HepG2 (cell line): ENCODE measurements at places on chromosomes 7 and 10. TPM values are rescaled to one million over a fixed set of nuclear protein-coding genes. Genes with fewer than 3 reads are reported as not detected.

DNA sequence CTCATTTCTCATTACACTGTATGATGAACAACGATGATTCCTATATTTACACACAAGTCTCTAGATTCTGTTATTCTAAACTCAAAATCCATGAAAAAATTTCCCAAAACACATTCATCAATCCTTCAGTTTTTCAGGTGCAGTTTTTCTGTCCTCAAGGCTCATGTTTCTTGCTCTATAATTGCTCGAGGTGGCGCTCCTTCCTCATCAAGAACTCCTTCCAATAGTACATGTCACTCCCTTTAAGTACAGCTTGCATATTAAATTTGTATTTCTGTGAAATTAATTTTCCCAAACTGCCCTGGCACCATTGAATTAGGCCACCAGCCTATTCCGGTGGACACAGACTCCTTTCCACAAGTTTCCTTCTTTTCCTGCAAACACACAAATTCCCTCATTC is 188.7 kb upstream of the MINDY3 start:
- DNase-seq: no peak

NPFFR1 gene
- under 0.01 TPM in 1 of 2 replicates, not detected in the other for total RNA-seq

GRCh38 chr10:22427101-22427500 is 81.8 kb downstream of the SPAG6 start:
- DNase-seq: no peak

- DNase-seq: no peak
Measured at GRCh38 chr7:53604201-53604600, 568.8 kb downstream of the POM121L12 start.

DNA sequence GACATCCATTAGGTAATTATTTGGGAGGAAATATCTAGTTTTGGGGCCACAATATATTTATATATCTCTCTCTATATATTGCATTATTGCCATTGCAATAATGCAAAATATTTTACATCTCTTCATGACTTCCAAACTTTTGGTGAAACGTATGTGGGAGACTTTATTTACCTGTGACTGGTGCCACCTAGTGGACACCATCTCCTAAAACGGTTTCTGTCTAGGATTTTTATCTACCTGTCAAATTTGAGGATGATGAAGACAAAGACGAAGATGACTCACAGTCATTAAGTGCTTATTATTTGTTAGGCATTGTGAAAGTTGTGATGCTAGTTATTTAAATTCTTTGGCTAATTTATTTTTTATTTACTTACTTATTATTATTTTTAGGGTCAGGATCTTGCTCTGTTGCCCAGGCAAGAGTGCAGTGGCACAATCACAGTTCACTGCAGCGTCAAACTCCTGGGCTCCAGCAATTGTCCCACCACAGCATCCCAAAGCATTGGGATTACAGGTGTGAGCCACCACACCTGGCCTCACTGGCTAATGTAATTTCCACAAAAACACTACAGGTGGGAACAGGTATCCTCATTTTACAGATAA is 18.7 kb upstream of the CBLL1 start:
- DNase-seq: peak; percentile 52

GPRIN2 gene
- not detected in 2 replicates for total RNA-seq

MPP7 gene
- total RNA-seq: 16.4 and 23.8 TPM in 2 replicates

DNA sequence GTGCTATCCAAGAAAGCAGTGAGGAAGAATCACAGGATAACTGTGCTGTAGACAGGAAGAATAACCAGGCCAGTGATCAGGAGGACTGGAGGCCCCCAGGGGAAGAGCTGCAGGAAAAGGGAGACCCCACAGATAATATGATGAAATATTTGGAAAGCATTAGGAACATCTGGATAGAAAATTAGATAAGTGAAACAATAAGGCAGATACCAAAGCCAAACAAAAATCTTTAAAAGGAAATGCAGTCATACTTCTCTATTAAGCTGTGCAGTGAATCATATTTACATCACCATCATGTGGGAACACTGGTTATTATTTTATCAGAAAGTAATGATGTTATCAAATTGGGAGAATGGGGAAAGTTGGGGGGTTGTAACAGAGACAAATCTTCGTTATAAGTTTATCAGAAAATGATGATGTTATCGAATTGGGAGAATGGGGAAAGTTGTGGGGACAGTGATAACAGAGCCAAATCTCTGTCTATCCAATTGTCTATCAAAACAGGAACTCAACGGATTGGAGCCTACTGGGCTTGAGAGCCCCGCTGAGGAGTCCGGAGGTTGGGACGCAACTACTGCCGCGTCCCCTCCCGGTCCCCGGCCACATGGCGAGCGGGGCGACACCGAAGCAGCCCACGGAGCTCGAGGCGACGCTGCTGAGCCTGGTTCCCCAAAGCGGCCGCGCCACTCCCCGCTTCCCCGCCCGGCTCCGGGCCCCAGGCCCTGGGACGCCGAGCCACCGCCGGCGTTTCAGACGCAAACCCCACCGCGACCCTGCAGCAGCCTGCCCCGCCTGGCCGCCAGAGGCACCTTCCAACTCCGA is 14.0 kb upstream of the RALA start:
- DNase-seq: no peak

- DNase-seq: no peak
Measured at GRCh38 chr10:30862486-30862885, 169.2 kb downstream of the ZNF438 start.

KCND2 gene
- not detected in 2 replicates for total RNA-seq
